ENCODE measurements at places on chromosomes 1 and 21. TPM values are rescaled to one million over a fixed set of nuclear protein-coding genes. Genes with fewer than 3 reads are reported as not detected.

DNA sequence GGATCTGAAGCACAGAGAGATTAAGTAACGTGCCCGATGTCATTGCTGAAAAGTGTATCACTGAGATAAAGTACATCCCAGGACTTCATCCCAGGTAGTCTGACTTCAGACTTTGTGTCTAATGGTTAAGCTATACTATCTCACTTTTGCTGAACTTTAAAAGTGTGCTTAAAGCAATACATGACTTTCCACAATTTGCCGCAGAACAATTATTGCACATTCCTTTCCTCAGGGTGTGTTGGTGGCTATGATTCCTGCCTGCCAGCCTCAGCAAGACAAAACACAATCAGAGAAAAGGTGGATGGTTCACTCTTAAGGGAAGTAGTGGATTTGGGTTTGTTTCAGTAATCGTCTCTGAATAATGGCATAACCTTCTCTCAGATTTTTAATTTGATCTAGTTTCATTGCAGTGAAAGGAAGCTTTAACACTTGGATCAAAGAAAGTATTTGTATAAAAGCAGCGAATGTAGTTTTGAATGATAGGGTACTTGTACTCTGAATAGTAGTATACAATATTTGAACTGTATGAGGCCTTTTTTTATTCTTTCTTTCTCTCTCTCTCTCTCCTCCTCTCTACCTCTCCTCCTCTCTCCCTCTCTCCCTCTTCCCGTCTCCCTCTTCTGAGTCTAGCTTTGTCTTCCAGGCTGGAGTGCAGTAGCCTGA, 47.0 kb downstream of the CNST start:
- no peak overlapping the region for H3K4me3 ChIP-seq
- H3K4me1 ChIP-seq: peaks cover 23% of the 10 kb centered on the region
- no peak for DNase-seq
- no peaks in the 10 kb centered on the region for H3K27me3 ChIP-seq

DNA sequence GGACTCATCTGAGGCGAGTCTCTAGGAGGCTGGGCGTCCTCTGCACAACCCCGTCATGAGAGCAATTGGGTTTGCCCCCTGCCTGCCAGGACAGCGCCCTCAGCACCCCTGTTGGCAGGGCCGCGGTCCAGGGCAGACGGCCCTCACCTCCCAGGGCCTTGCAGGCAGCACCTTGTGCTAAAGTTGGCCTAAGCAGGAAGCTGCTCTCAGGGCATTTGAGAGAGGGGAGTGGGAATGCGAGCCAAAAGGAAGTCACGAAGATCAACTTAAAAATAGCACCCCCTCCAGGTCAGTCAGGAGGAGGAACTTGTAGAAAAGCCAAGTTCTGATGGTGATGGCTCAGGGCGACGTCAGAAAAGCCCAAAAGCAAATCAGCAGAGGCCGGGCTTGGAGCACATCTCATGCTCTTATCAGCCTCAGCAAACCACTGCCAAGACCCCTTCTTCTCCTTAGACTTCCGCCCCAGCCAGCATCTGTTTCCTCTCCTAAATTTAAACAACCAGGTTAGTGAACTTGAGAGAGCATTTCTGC, 12.6 kb upstream of the ADORA3 start:
- peaks cover 48% of the 10 kb centered on the region for H3K4me1 ChIP-seq
- DNase-seq: peak; percentile 33
- peak overlapping the region; percentile 29 for H3K4me3 ChIP-seq

- H3K4me3 ChIP-seq: peak overlapping the region; percentile 95
- peak; percentile 72 for DNase-seq
- H3K4me1 ChIP-seq: peaks cover 57% of the 10 kb centered on the region
- H3K36me3 ChIP-seq: peaks cover 4% of the 10 kb centered on the region
- no peaks in the 10 kb centered on the region for H3K27me3 ChIP-seq
- H3K27ac ChIP-seq: peak overlapping the region; percentile 79
These were observed 527 bp downstream of the MACO1 start for GRCh38 chr1:25430967-25431881.

Gene HTR6
- 0.10 TPM for total RNA-seq

GRCh38 chr21:25215698-25216384, 391.4 kb downstream of the MRPL39 start:
- H3K36me3 ChIP-seq: no peaks in the 10 kb centered on the region
- H3K27me3 ChIP-seq: no peaks in the 10 kb centered on the region
- no peak for DNase-seq

DNA sequence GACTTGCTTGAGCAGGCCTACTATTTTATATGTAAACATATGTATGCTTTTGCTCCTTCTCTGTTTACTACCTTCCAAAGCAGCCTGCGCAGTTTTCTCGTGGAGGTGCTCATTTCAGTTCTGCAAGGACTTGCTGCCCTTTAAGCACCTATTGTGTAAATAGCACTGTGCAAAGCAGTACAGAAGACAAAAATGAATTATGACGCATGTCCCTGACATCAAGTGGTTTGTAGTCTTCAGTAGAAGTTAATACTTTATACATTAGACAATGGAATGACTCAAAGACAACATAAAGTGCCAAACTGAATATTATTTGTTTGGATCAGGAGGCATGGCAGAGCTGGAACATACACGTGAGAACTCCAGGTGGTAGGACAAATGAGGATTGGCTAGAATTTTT, 611.7 kb downstream of the LMO4 start:
- no peak overlapping the region for H3K27ac ChIP-seq
- no peak for DNase-seq

Gene THAP3
- 18.2 TPM for total RNA-seq

Gene LYSMD1
- 4.0 TPM for total RNA-seq

- DNase-seq: no peak
- peaks cover 5% of the 10 kb centered on the region for H3K27me3 ChIP-seq
- H3K36me3 ChIP-seq: peaks cover 20% of the 10 kb centered on the region
- H3K4me1 ChIP-seq: peaks cover 17% of the 10 kb centered on the region
These were observed 2.8 kb upstream of the USP1 start for GRCh38 chr1:62433861-62434617.

- H3K27ac ChIP-seq: no peak overlapping the region
- no peak overlapping the region for H3K4me3 ChIP-seq
- no peaks in the 10 kb centered on the region for H3K27me3 ChIP-seq
These were observed 5.4 kb upstream of the DNM3 start for GRCh38 chr1:171835891-171836290.

DNA sequence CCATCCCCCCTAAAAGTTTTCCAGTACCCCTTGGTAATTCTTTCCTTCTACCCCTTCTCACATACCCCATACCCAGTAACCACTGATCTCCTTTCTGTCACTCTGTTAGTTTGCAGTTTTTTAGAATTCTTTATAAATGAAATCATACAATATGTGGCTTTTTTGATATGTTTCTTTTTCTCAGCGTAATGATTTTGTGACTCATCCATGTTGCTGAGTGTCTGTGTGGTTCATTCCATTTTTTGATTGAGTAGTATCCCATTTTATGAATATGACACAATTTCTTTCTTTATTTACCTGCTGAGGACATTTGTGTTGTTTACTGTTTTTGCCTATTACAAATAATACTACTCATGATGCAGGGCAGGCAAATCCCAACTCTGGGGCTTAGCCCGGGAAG, 1605.3 kb downstream of the BRINP3 start:
- no peaks in the 10 kb centered on the region for H3K27me3 ChIP-seq
- H3K27ac ChIP-seq: no peak overlapping the region
- no peak for DNase-seq
- no peak overlapping the region for H3K4me3 ChIP-seq
- no peaks in the 10 kb centered on the region for H3K4me1 ChIP-seq
- no peaks in the 10 kb centered on the region for H3K36me3 ChIP-seq

DNA sequence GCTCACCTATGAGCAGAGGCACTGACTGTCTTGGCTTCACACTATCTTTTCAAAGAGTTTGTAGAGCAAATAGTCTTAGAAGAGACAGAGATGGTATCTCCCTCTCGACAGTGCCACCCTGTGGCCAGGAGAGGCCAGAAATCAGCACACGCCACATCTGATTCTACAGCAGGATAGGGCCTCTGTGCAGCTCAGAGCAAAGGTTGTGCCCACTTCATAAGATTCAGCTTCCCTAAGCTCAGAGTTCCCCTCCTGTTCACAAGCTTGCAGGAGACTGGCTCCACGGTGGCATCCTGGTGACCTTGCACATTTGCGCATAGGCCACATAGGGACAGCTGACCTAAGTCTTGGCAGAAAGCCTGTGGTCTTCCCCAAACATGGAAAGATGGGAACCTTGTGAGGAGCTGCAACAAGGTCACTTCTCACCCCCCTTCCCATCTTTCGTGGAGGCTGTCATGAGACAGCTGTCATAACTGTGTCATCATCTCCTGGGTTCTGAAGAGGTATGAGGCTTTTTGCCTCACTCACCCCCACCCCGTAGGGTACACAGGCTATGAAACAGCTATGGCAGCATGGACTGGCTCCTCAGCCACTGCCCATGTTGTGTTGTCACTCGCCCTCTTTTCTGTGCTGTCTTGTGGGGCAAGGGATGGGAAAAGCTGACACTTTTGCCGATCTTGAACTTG, 3.0 kb downstream of the ITLN2 start:
- peak; percentile 83 for DNase-seq
- H3K27ac ChIP-seq: no peak overlapping the region
- no peak overlapping the region for H3K4me3 ChIP-seq
- H3K4me1 ChIP-seq: peaks cover 11% of the 10 kb centered on the region
- H3K27me3 ChIP-seq: no peaks in the 10 kb centered on the region
- H3K36me3 ChIP-seq: no peaks in the 10 kb centered on the region

DNA sequence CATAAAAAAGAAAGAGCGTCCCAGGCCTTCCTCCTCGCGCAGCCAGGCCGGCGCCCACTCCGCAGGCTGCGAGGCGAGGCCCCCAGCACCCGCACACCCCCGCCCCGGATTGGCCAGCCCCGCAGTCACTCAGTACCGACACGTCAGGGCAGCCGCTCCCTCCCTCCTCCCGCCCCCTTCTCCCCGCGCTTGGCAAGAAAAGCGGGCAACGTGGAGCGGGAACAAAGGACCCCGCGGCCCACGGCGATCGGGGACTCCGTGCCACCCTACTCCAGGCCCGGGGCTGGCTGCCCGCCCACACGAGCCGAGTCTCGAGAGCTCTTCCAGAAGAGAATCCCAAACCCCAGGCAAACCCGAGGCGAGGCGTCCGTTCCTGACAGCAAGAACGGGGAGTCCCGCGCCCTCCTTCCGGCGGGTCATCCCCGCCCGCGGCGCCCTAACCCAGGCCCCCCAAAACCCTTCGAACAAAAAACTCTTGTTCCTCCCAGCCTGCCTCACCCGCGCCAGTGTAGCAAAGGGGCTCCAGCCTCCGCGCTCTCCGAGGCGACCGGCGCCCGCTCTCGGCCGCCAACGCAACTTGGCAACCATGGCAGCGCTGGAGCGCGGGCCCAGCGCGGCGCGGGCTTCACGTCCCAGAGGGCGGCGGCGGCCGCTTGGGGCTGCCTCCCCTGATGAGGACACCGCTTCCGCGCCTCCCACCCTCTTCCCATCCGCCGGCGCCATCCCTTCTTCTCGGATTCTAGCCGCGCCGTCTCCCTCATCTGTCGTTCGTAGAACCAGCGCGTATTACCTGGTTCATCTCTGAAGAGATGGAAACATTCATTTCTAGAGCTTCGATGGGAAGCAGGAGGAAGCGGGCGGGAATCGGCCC, 645 bp downstream of the IVNS1ABP start:
- no peaks in the 10 kb centered on the region for H3K27me3 ChIP-seq
- peak overlapping the region; percentile 97 for H3K27ac ChIP-seq
- peaks cover 64% of the 10 kb centered on the region for H3K4me1 ChIP-seq
- peak; percentile 91 for DNase-seq

Gene MCOLN2
- total RNA-seq: 15.0 TPM

Gene TMEM61
- not detected for total RNA-seq

- no peaks in the 10 kb centered on the region for H3K27me3 ChIP-seq
- H3K4me3 ChIP-seq: peak overlapping the region; percentile 35
- peaks cover 8% of the 10 kb centered on the region for H3K36me3 ChIP-seq
- H3K27ac ChIP-seq: peak overlapping the region; percentile 76
These were observed 90.7 kb upstream of the GFI1 start for GRCh38 chr1:92577261-92577895.

- DNase-seq: no peak
- peaks cover 3% of the 10 kb centered on the region for H3K27me3 ChIP-seq
- H3K27ac ChIP-seq: no peak overlapping the region
- no peaks in the 10 kb centered on the region for H3K4me1 ChIP-seq
- H3K4me3 ChIP-seq: no peak overlapping the region
These were observed 32.8 kb upstream of the RHOU start for GRCh38 chr1:228702433-228702832.

Gene LCE1C
- total RNA-seq: not detected

- H3K27ac ChIP-seq: no peak overlapping the region
- no peak overlapping the region for H3K4me3 ChIP-seq
- no peak for DNase-seq
- H3K36me3 ChIP-seq: no peaks in the 10 kb centered on the region
- H3K4me1 ChIP-seq: no peaks in the 10 kb centered on the region
These were observed 91.7 kb downstream of the ATG4C start for GRCh38 chr1:62875676-62876075.

Gene SH3BGR
- total RNA-seq: 0.89 TPM

Gene HES4
- total RNA-seq: 0.46 TPM

GRCh38 chr1:109819906-109820305, 56.2 kb upstream of the EPS8L3 start:
- peaks cover 44% of the 10 kb centered on the region for H3K4me1 ChIP-seq
- no peak for DNase-seq
- H3K27ac ChIP-seq: no peak overlapping the region
- no peaks in the 10 kb centered on the region for H3K27me3 ChIP-seq
- peaks cover 3% of the 10 kb centered on the region for H3K36me3 ChIP-seq

DNA sequence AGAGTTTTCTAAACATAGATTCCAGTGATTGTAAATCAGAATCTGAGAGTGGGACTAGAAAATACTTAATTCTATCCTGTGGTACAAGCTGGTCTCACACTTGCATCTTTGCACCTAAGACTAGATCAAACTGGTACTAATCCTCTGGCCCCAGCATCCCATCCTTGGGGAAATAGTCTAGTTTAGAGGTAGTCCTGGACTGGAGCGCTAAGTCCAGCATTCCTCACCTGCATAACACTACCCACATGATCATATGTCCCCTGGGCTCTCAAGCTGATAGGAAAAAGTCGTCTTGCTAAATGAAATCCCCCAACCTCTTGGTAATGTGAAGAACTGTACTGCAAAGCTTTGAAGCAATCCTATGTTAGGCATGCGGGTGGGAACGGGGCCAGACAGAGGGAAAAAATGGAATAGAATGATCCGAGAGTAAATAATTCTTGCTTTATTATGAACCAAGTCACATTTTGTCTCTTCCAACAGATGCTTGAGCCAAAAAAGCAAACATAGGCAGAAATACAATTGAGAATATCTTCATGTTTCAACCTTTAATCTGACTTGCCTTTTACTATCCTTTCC, 4.8 kb downstream of the COX20 start:
- DNase-seq: no peak
- no peaks in the 10 kb centered on the region for H3K27me3 ChIP-seq
- peaks cover 74% of the 10 kb centered on the region for H3K4me1 ChIP-seq
- H3K4me3 ChIP-seq: no peak overlapping the region
- peaks cover 75% of the 10 kb centered on the region for H3K36me3 ChIP-seq

Gene RGSL1
- total RNA-seq: not detected

Gene ATAD3C
- 0.69 TPM for total RNA-seq

- no peaks in the 10 kb centered on the region for H3K4me1 ChIP-seq
- H3K27me3 ChIP-seq: peaks cover 14% of the 10 kb centered on the region
- H3K36me3 ChIP-seq: no peaks in the 10 kb centered on the region
These were observed 26.1 kb upstream of the NMNAT2 start for GRCh38 chr1:183444243-183444642.

- H3K27me3 ChIP-seq: peaks cover 28% of the 10 kb centered on the region
- no peaks in the 10 kb centered on the region for H3K4me1 ChIP-seq
- no peak for DNase-seq
- no peak overlapping the region for H3K27ac ChIP-seq
- H3K36me3 ChIP-seq: no peaks in the 10 kb centered on the region
These were observed 23.7 kb upstream of the CSF3R start for GRCh38 chr1:36506276-36506920.

Gene TMED5
- total RNA-seq: 42.6 TPM

Gene SLC9C2
- total RNA-seq: not detected

Gene PTPRF
- 0.37 TPM for total RNA-seq

All from activated CD4-positive, alpha-beta T cell treated with anti-CD3 and anti-CD28 coated beads, Interleukin-2, amount 10 ng/mL, durations not matched to agents 7 days and 5 days (primary cell).